Activated CD4-positive, alpha-beta T cell treated with anti-CD3 and anti-CD28 coated beads for 48 hours (primary cell): ENCODE measurements at places on chromosomes 2 and 18.

DNA sequence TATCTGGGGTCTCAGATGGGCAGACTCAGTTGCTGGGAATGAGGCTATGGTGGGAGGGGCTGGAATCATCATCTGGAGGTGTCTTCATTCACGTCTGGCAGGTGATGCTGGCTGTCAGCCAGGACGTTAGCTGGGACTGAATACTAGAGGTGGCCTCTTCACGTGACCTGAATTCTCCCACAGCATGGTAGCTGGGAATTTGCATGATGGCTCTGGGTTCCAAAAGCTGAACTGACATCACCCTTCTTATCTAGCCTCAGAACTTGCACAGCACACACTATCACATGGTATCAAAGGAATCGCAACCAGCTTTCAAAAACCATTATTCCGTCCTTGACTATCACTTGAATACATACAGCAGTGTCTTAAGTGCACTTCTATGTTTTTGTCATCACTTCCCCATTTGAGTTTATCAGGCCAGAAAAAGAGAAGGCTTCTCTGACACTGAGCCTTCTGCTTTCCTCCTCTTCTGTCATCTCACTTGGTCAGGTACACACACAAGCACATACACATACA is 53.0 kb upstream of the LRP2 start:
- DNase-seq = no peak

- DNase-seq = no peak
These were observed 743 bp downstream of the HADHA start for GRCh38 chr2:26243470-26244308.

DNA sequence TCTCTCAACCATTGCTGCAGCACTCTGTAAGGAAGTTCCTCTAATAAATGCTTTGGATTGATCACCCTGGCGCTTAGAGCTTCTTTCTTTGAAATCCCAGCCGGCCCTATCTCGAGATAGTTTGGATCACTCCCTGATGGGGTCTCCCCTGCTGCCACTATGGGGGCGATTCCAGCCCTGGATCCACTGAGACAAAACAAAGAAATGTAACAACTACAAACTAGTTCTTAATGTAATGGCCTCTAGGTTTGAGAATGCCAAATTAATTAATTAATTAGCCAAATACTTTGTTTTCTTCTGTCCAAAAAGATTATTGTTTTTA is 15.2 kb downstream of the SRSF7 start:
- DNase-seq = no peak

DNA sequence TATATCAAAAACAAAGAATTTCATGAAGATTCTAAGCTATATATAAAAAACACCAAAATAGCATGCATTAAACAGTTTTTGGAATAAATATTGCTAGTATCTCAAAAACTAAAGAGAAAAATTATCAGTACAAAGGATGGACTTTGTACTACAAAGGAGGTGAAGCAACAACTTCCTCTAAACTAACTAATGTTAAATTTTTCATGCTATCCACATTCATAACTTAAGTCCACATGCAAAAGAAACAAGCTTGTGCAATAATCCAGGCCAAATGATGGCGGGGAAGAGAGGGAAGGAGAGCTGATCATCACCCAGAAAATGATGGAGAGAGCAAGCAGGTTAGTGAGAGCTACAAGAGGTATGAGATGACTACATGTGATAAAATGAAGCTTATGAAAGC is 70.1 kb downstream of the KIDINS220 start:
- no peak for DNase-seq

DNA sequence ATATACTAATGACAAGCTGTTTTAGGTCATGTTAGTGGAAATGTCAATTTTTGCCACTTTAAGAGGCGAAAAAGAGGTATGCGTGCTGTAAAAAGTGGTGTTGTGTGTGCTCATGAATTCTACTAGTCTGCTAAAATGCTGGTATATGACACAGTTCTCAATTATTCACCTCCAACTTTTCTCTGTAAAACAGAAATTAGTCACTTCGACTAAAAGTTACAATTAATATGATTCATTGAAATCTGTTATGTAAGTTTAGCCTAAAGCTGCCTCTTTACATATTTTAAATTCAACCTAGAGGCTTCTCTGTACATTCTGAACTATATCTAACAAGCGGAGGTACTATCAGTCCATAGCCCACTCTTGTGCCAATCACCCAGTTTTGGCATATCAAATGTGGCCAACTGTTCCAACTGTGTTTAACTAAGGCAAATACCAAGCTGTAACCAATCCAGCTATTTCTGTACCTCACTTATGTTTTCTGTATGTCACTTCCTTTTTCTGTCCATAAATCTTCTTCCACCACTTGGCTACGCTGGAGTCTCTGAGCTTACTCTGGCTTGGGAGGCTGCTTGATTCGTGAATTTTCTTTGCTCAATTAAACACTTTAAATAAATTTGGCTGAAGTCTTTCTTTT is 20.8 kb downstream of the BAZ2B start:
- DNase-seq = no peak

GRCh38 chr2:173199294-173199693 is 123.6 kb downstream of the MAP3K20 start:
- DNase-seq = no peak

GRCh38 chr2:120486441-120486840 is 140.5 kb downstream of the INHBB start:
- DNase-seq = no peak

DNA sequence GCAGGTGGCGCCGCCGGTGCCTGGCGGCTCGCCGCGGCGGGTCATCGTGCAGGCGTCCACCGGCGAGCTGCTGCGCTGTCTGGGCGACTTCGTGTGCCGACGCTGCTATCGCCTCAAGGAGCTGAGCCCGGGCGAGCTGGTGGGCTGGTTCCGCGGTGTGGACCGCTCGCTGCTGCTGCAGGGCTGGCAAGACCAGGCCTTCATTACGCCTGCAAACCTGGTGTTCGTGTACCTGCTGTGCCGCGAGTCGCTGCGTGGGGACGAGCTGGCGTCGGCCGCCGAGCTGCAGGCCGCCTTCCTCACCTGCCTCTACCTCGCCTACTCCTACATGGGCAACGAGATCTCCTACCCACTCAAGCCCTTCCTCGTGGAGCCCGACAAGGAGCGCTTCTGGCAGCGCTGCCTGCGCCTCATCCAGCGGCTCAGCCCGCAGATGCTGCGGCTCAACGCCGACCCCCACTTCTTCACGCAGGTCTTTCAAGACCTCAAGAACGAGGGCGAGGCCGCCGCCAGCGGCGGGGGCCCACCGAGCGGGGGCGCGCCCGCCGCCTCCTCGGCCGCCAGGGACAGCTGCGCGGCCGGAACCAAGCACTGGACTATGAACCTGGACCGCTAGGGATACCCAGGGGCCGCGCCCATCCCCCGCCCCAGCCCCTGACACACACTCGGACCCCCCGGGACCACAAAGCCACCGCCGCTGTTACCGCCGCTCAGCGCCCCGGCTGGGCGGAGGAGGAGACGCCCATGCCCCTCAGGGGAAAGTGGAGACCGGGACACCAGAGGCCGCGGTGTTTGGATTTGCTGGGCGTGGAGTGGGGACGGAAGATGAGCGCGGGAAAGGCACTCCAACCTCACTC is 1.1 kb downstream of the CDK5R2 start:
- DNase-seq = no peak

DNA sequence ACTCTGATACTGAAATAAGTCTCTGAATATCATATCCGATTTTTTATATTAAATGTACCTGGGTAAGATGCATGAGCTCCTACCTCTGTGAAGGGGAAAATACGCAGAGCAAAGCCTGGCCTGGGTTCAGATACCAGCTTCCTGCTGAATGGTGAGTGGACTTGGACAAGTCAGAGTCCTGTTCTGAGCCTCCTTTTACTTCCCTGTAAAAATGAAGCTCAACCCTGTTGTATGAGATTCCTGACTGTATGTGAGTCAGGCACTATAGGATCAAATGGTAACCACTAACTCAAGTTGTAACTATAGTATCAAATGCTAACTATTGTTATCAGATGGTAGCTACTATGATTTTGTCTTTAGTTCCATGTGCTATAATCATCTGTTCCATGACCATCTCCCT is 561.7 kb downstream of the CNTNAP5 start:
- no peak for DNase-seq

- peak; percentile 4 for DNase-seq
These were observed 98.5 kb downstream of the DSEL start for GRCh38 chr18:67417864-67418523.

DNA sequence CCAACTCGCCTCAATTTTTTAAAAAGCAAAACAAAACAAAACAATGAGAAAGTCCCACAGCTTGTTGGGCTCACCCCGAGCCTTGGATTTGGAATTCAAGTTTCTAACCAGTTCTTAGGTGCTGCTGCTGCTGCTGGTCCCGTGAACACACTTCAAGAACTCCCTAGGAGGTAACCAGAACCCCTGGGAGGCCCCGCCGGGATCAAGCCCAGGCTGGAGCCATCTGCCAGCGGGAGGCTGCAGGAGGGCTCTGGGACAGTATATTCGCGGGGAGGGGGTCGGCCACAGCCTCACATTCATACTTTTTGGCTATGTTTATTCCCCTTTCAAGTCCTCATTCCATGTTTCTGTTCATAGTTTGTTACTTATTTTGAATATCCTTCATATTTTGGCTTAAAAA is 223.4 kb downstream of the TFCP2L1 start:
- no peak for DNase-seq

GRCh38 chr2:186346216-186346615 is 139.8 kb upstream of the ZC3H15 start:
- DNase-seq = no peak

- no peak for DNase-seq
These were observed 87.8 kb downstream of the LYPD1 start for GRCh38 chr2:132581991-132582738.

- DNase-seq = no peak
These were observed 168.7 kb upstream of the SKOR2 start for GRCh38 chr18:47420130-47420529.

DNA sequence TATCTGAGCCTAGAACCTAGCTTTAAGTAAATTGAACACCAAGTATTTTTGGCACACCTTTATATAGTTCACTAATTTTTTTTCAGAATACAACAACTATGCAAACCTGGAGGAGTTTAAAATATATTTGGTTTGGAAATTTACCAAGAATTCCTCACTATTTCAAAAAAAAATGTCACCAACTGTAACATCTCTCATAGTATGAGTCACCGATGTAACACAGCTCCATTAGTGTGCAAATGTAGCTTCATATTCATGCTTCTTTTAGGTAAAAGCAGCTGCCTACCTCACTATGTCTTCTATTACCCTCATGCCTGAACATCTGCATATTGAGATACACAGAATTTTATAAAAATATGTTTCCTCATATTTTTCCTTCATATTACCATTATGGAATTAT is 80.5 kb downstream of the NRXN1 start:
- DNase-seq = no peak

GRCh38 chr2:10777842-10778723 is 34.5 kb downstream of the PDIA6 start:
- no peak for DNase-seq

DNA sequence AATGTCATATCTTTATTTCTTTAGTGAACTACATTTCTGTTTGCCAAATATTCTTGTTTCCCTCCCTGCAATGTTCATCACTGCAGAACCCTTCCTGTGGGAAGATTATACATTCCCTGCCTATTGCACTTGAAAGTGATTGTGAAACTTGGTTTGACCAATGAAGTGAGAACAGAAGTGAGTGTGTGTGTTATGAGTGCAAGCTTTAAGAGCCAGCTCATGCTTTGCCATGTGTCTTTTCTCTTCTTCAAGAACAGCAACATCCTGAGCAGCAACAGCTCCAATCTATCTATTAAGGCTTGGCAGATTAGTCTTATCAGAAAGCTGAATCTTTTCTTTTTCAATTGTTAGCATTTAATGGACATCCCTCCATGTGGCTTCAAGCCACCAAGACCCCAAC is 42.0 kb upstream of the UBE2E3 start:
- no peak for DNase-seq

- DNase-seq = no peak
These were observed 36.6 kb upstream of the CCNYL1 start for GRCh38 chr2:207674826-207675225.

- DNase-seq = no peak
These were observed 195.9 kb upstream of the HS6ST1 start for GRCh38 chr2:128514555-128514955.

GRCh38 chr2:226420646-226421045 is 379.0 kb downstream of the IRS1 start:
- DNase-seq = no peak

GRCh38 chr2:69692424-69692823 is 48.9 kb upstream of the AAK1 start:
- no peak for DNase-seq

DNA sequence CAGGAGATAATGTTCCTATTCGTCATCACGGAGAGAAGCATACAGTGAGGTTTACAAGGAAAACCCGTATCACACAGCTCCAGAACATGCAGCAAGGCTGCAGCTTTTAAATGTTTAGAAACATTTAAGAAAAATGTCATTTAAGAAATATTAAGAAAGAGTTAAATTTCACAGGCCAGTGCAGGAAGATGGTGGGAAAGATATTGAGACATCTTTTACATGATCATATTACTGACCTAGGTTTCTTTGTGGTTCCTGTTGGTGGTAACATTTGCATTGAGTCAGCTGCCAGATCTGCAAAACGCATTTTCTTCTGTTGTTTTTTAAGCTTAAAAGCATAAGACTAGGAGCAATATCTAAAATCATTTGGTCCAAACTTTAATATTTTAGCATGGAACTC is 44.9 kb downstream of the CPO start:
- DNase-seq = no peak

DNA sequence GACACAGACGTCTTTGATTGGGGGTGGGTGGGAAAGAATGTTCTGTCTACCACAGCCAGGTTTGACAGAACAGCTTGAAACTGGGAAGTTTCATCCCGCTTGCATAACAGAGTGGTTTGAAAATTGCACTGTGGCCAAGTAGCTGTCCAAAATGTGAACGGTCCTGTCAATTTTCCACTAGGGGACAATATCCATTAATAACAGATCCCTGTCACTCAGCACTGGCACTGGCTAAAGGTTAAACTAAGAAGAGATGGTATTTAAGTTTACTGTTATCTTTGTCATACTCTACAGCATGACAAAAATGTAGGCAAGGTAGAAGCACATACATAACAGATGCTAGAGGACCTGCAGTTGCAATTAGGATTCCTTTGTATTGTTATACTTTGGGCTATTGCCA is 55.6 kb upstream of the ACMSD start:
- DNase-seq = no peak

GRCh38 chr18:13252686-13253410 is 34.3 kb downstream of the LDLRAD4 start:
- no peak for DNase-seq

- DNase-seq = peak; percentile 25
These were observed 93.9 kb downstream of the DGKD start for GRCh38 chr2:233448220-233448559.

DNA sequence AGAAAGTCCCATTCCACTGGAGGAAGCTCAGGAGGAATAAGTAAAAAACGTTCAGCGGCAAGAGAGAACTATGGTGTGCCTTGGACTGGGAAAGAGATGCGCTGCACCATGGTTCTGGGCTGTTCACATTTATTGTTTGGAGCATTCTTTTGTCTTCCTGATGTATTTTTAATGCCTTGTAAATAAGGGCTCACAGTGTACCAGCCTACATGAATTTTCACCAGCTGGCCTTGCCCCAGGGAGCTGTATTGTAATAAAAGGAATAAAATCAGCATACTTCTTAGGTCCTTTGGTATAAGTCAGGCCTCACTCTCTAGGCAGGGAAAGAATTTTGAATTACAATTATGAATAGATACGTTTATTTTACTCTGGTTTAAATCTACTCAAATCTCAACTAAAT is 1249.6 kb downstream of the CNTNAP5 start:
- DNase-seq = no peak
